ENCODE measurements at places on chromosomes 12 and 14.

- H3K36me3 ChIP-seq, result no peaks in the 10 kb centered on the region
- H3K27ac ChIP-seq, result peak overlapping the region; percentile 9
- H3K4me1 ChIP-seq, result no peaks in the 10 kb centered on the region
- H3K27me3 ChIP-seq, result no peaks in the 10 kb centered on the region
These were observed 60.9 kb upstream of the FBRSL1 start for GRCh38 chr12:132428936-132429601.

- H3K4me3 ChIP-seq, result no peak overlapping the region
- H3K27me3 ChIP-seq, result no peaks in the 10 kb centered on the region
- no peak for DNase-seq
- peak overlapping the region; percentile 62 for H3K27ac ChIP-seq
- peaks cover 20% of the 10 kb centered on the region for H3K4me1 ChIP-seq
These were observed 47.6 kb upstream of the PNMA1 start for GRCh38 chr14:73761618-73762355.

DNA sequence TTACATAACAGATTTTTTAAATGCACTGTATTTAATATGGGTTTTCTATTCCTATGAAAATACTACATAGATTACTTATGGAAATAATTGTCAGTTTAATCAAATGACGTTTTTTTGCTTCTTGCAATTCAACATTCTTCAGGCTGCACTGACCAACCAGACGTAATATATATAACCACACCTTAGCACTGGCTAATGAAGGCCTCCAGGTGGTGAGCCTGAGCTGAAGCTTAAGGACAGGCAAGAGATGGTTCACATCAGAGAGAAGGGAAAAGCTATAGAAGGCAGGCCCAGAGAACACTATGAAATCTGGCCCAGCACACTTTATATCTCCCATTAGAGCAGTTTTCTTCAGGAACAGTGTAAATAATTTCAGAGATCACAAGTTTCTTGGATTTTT is 2.8 kb upstream of the MDGA2 start:
- H3K4me3 ChIP-seq, result no peak overlapping the region
- H3K36me3 ChIP-seq, result no peaks in the 10 kb centered on the region
- no peaks in the 10 kb centered on the region for H3K4me1 ChIP-seq

- no peaks in the 10 kb centered on the region for H3K36me3 ChIP-seq
- no peaks in the 10 kb centered on the region for H3K27me3 ChIP-seq
- H3K4me3 ChIP-seq, result no peak overlapping the region
- peaks cover 11% of the 10 kb centered on the region for H3K4me1 ChIP-seq
- no peak overlapping the region for H3K27ac ChIP-seq
These were observed 5.8 kb upstream of the KRT80 start for GRCh38 chr12:52197371-52198231.

- peak; percentile 5 for DNase-seq
These were observed 133.6 kb upstream of the NOS1 start for GRCh38 chr12:117494833-117495655.

GRCh38 chr12:88471331-88472045 is 108.8 kb downstream of the KITLG start:
- no peak overlapping the region for H3K27ac ChIP-seq
- H3K4me1 ChIP-seq, result no peaks in the 10 kb centered on the region
- H3K4me3 ChIP-seq, result no peak overlapping the region
- no peaks in the 10 kb centered on the region for H3K36me3 ChIP-seq

DNA sequence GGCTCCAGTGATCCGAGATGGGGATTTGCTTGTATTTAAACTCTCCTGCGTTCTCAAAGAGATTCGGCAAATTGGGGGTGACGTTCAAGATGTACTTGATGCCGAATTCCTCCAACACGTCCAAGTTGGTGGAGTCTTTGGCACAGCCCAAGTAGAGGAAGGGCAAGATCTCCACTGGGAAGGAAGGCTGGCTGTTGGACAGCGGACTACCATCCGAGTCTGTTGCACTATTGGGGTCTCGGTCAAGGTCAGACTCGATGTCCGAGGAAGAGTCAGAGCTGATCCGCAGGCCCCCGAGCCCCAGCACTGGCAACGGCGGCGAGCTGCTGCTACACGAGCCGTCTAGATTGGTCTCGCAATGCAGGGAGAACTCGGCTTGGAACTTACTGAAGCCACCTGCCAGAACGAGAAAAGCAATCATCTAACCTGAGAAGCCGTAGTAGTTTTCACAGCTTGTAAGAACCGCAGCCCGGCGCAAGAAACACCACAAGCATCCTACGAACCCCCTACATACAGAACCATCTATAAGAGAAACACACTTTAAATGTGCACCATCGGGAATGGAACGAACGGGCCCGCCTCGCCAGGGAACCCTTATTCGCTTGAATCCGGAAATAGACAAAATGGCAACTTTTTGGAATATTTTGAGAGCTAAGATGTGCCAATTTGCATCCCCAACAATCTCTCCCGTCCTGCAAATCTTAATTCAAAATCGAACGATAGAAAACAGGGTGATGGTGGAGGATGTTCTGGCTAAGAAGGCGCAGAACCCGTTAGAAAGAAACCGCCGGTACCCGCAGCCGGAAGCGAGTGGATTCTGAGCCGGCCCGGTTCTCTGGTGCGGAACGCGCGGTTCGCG is 1.4 kb downstream of the DUSP6 start:
- H3K4me1 ChIP-seq, result peaks cover 24% of the 10 kb centered on the region
- DNase-seq, result peak; percentile 47
- H3K4me3 ChIP-seq, result peak overlapping the region; percentile 95
- H3K36me3 ChIP-seq, result no peaks in the 10 kb centered on the region
- peak overlapping the region; percentile 99 for H3K27ac ChIP-seq

- no peak overlapping the region for H3K4me3 ChIP-seq
- no peak for DNase-seq
These were observed 103.7 kb upstream of the EEA1 start for GRCh38 chr12:93032758-93033157.

DNA sequence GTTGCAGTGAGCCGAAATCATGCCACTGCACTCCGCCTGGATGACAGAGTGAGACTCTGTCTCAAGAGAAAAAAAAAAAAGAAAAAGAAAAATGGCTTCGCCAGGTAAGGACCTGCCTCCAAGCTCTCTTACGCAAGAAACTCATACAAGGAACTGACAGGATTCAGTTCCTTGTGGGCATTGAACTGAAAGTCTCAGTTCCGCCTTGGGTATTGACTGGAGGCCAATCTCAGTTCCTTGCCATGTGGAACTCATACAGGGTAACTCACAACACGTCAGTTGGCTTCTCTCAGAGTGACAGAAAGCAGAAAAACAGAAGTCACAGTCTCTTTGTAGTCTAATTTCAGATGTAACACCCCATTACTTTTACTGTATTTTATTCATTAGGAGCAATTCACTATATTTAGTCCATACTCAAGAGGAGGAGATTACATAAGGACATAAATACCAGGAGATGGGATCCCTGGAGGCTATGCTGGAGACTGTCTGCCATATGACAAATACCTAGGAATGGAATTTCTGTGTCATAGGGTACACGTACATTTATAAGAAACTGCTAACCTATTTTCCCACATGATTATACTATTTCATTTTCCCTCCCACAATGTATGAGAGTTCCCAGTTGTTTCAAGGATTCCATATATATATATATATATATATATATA is 11.4 kb upstream of the NOPCHAP1 start:
- H3K36me3 ChIP-seq, result no peaks in the 10 kb centered on the region
- no peak for DNase-seq
- H3K27ac ChIP-seq, result no peak overlapping the region
- H3K27me3 ChIP-seq, result no peaks in the 10 kb centered on the region

- peak; percentile 38 for DNase-seq
- H3K27ac ChIP-seq, result no peak overlapping the region
- no peak overlapping the region for H3K4me3 ChIP-seq
- no peaks in the 10 kb centered on the region for H3K27me3 ChIP-seq
- peaks cover 5% of the 10 kb centered on the region for H3K4me1 ChIP-seq
These were observed 91.7 kb downstream of the TMX1 start for GRCh38 chr14:51331486-51332367.

DNA sequence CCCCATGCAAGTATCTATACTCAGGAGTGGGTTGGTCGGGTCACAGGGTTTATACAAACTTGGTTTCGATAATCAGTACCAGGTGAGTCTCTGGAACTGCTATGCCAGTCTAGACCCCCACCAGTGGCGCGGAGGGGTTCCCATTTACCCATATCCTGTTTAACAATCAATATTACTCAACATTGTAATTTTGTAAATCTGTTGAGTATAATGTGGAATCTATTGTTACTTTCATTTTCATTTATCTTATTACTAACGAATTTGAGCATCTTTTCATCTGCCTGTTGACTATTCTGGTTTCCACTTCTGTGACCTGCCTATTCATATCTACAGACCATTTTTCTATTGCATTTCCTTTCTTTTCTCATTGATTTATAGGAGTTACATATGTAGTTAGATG is 275.2 kb upstream of the CRY1 start:
- H3K4me1 ChIP-seq, result no peaks in the 10 kb centered on the region
- H3K27ac ChIP-seq, result no peak overlapping the region
- H3K27me3 ChIP-seq, result no peaks in the 10 kb centered on the region
- H3K4me3 ChIP-seq, result no peak overlapping the region
- H3K36me3 ChIP-seq, result no peaks in the 10 kb centered on the region
- no peak for DNase-seq

GRCh38 chr12:63870838-63871237 is 26.3 kb downstream of the SRGAP1 start:
- H3K27ac ChIP-seq, result no peak overlapping the region
- H3K4me1 ChIP-seq, result no peaks in the 10 kb centered on the region
- H3K36me3 ChIP-seq, result no peaks in the 10 kb centered on the region
- H3K4me3 ChIP-seq, result no peak overlapping the region
